A172 (cell line): ENCODE measurements at places on chromosomes 2 and 18.
A peak's percentile ranks its signal among the peaks of the same experiment; 100 is the strongest.

DNA sequence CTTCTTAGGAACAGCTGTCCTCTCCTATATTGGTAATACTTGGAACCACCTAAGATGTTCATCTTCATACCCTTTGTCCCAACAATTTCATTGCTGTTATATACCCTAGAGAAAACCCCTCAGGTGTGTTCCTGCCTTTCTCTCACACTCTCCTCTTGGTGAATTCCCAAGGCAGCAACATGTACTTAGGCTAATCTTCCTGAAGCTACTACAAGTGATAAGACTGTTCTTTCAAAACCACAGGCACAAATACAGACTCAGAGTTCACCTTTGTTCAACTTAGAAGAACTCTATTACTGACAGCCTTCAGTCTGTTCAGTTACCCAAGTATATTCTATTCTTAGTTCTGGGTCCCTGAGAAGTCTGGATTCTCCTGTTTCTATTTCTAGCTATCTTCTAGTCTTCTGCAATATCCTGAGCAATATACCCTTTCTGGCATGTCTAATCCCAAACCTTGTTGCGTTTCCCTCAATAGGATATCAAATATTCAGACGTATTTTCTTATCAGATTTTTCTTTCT is 247.7 kb upstream of the STON1 start:
- no peak for DNase-seq

DNA sequence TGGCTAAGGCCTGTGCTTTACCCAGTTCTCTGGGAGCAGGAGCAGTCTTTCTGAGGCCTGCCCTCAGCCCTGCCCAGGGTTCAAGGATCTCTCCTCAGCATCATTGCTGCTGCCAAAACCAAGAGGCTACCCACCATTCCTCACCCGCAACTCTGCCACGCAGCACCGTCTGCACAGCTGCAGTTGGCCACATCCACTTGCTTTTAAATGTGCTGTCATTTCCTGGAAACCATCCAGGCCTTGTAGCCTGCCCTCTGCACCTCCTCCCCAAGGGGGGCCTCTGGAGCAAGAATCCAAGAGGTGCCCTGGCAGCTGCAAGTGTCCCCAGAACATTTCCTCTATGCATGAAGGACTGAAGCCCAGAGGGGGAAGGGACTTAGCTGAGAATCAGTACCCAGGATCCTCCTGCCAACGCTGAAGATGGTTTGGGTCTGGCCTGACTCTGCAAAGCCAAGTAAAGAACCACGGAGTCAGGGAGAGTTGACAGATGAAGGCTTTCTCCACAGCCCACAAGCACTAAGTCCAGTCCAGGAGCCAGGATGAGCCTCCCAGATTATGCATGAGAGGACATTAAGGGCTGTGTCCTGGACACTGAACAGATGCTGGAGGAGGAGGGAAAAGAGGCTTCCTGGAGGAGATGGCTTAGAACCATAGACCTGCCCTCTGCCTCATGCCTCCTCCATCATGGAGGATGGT is 14.9 kb downstream of the EMX1 start:
- peak; percentile 62 for DNase-seq

DNA sequence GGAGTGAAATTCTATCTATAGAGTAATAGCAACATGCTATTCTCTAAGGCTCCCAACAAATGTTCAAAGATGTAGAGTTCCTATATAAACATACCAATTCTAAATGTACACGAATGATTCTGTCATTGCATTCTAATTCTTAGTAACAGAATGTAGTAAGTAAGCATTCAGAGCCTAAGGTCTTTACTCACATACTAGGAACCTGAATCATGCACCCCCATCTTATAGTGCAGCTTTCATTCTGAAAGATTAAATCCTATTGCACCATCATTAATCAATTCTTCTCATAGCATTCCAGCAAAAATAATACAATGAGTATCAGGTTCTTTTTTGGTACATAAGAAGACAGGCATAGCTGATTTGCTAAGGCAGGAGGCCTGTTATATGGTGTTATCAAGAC is 230.0 kb downstream of the NCKAP5 start:
- no peak for DNase-seq

DNA sequence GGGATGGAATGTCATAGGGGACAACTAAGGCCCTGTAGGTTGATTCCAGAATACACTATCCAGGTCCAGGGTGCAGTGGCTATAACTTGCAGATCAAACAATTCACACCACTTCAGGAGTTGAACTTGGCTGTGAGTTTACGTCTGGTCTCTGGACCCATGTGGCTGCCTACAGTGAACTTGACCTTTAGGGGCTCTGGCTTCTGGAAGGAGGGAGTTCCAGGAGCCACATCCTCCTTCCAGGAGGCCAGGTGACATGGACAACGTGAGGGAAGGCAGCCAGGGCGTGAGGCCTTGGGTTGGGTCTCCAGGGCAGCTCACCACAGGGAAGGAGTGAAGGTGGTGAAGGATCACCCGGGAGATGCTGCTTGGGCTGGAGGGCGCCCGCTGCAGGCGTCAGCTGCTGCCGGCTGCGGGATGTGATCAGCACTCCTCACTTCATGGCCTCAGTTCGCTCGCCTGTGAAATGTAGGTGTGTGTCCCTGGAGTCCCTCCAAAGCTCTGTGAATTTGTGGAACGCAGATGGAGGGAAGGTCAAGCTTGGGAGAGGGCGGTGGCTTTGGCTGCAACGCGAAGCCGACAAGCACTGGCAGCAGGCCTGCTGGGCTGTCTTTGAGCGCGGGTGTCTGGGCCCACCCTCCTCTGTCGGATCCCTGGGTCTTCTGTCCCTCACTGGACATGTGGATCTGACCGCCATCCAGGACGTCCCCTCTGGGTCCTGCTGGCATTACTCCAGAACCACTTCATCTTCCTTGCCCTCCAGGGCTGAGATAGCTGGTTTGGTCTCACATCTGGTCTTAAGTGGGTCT is 146.5 kb downstream of the GLI2 start:
- no peak for DNase-seq

DNA sequence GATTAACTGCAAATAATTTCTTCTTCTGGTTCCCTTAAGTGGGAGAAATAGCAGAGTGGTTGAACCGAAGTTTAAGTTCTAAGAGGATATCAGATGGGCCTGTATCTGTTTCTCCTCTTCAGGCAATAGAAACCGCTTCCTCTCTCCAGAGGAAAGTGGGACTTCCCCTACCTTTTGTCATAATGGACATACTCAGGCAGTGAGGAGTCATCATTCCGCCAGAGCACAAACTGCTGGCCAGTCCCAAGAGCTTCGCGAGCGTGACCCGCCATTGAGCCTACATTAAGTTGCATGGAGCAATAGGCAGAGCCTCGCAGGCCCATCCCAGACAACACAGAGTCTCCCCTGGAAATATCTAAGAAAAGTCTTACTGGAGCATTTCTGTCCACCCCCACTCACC is 158.9 kb downstream of the LDLRAD4 start:
- peak; percentile 87 for DNase-seq

GRCh38 chr2:144683107-144683753 is 163.3 kb upstream of the ZEB2 start:
- no peak for DNase-seq

DNA sequence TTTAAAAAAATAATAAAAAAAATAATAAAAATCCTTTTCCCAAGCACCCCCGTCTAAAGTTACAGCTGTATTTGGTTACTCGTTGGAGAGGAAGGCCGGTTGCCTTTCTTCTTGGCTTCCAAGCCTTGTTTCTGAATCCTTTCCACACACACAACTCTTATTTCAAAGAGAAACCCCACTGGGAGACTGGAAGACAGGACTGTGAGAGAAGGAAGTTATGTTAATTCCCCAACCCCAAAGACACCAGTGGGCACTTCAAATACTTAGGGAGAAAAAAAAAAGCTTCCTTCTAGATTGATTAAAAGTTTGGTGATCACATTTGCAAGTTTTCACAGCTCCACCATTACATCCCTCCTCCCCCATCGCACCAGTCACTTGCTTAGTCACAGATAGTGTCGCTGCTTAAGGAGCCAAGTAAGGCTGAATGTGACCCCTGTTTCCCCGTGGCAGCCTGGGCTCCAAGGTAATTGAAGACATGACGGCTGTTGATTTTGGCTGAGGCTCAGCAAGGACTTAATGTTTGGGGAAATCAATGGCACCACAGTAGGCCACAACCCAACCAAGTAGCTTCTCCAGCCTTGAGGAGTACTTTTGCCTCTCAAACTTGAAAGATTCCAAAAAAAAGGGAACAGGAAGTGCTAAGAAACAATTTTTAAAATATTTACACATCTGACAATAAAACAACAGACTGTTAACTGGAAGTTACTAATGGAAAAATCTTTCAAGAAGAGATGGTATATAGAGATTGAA is 40.8 kb upstream of the FRZB start:
- no peak for DNase-seq

DNA sequence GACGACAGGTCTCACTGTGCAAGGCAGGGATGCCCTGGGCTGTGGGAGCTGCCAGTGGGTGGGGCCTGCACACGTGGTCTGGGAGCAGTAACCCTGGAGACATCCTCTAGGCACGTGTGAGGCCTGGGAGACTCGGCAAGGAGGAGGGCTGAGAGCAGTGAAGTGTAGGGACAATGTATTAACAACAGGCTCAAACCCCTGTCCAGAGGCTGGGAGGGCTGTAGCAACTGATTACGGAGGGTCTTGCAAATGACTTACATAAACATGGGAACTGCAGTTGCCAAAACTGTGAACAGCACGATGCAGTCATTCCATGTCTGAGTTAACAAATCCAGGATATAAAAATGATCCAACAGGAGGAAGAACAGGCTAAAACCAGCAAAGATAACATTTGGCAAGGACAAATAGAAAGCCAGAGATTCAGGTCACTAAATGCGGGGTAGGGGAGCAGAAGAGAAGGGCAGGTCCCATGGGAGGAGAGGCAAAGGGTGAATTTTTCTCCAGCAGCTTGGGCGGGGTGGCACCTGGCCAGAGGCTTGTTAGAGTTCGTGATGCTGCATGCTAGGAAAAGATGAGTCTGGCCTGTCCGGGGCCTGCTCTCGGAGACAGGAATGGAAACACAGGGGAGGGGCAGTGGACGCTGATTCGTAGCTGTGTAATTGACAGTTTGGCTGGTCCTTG is 44.9 kb downstream of the CYP27C1 start:
- peak; percentile 55 for DNase-seq

DNA sequence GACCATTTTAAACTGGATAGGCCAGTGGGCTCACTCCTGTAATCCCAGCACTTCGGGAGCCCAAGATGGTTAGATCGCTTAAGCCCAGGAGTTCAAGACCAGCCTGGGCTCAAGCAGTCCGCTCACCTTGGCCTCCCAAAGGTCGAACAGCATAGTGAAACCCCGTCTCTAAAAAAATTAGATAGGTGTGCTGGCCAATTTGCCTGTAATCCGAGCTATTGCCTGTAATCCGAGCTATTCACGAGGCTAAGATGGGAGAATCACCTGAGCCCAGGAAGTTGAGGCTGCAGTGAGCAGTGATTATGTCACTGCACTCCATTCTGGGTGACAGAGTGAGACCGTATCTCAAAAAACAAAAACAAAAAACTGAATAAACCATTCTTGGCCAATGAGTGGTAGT is 52.6 kb upstream of the EMILIN2 start:
- no peak for DNase-seq

GRCh38 chr18:32482117-32482516 is 11.4 kb upstream of the GAREM1 start:
- no peak for DNase-seq

DNA sequence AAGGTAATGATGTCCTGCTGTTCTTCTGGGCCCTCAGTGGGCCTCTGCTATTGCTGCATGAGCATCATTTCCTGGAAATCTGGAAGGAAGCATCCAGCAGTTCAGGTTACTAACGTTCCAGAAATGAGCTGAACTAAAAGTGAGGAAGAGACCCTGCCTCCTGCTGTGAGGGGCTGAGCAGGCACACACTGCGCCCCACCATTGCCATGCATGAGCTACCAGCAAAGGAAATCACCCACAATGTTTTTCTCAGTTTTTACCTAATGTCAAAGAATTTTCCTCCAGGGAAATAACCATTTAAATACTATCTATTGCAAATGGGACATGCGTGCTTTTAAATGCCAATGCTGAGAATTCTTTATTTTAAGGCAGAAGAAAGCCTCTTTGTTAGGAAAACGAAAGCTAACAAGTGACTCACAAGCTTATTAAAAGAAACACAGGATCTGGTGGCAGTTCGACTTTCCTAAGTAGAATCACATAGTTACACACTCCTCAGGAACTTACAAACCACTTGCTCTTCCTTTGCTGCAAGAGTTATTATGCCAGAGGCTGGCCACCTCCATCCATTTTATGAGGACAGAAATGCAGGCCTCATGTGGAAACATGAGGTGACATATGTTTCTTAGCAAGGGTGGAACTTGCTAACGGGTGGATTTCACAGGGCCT is 152.6 kb upstream of the TTC39C start:
- DNase-seq = peak; percentile 83

- DNase-seq = peak; percentile 18
These were observed 167.7 kb downstream of the PLCL1 start for GRCh38 chr2:197972061-197972460.

- no peak for DNase-seq
These were observed 19.0 kb downstream of the ABCG5 start for GRCh38 chr2:43819491-43820163.

DNA sequence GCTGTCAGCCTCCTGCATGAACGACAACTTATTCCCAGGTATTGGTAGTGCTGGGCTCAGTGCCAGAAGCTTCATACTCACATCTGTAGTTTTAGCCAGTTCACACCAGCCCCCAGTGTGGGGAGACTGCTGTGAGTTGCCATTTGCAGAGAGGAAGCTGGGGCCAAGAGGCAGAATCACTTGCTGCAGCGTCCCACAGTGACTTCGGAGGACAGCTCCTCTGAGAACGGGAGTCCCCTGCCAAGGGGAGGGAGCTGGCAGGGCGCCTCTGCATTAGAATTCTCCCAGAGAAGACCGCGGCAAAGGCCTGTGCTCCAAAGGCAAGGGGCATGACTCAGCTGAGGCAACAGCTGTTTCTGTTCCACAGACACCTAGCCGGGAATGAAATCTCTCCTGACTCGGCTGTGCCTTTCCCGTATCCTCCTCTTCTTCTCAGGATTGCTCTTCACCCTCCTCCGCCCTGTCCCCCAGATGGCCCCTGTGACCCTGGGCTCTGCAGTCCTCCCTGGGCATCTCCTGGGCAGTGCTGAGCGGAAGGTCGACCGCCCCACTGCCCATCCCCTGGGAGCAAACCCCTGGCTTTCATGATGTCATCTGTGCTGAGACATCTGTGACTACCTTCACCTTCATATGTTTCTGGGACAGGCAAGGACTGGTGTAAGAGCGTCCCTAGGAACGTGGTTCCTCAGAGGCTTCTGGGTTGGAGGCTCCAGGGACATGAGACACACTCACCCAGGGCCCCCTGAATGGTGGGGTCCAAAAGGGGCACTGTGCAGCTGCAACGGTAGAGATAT is 18.0 kb downstream of the MAL start:
- peak; percentile 88 for DNase-seq

DNA sequence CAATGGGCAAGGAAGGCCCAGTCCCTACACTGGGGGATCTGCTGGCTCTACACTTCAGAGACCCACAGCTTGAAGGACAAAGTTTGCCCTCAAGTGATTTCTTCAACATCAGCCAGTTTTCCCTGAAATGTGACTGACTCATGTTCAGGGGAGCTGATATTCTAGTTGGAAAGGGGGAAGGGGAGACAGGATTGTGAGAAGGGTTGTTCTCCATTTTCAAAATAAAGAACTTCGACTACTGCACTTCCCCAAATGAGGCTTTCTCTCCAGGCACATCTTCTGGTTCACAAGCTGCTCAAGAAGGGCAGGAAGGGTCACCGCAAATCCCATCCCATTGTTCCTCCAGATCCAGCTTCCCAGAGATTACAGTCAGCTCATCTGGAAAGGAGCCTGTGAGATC is 117.6 kb downstream of the BCL2L11 start:
- no peak for DNase-seq

GRCh38 chr2:236575510-236575909 is 5.9 kb downstream of the ACKR3 start:
- no peak for DNase-seq

- peak; percentile 19 for DNase-seq
These were observed 53.0 kb upstream of the LGALSL start for GRCh38 chr2:64400733-64401528.
